ENCODE measurements at places on chromosomes 6 and 20.

- DNase-seq, result no peak
Observed at GRCh38 chr6:36751833-36752186, 54.2 kb downstream of the RAB44 start.

DNA sequence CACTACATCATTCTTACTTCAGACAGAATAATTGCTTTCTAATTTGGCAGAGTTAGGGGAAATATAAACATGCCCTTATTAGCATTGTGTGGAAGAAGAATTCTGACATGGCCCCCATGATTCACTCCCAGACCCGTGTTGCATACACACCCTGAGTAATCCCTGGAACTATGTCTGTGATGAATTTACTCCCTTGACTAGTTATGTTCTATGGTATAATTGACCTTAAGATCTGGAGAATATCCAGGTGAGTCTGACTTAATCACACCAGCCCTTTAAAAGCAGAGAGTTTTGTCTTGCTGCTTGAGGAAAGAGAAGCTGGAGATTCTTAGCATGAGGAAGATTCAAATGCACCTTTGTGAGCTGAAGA, 262.9 kb downstream of the SOX4 start:
- no peak for DNase-seq

DNA sequence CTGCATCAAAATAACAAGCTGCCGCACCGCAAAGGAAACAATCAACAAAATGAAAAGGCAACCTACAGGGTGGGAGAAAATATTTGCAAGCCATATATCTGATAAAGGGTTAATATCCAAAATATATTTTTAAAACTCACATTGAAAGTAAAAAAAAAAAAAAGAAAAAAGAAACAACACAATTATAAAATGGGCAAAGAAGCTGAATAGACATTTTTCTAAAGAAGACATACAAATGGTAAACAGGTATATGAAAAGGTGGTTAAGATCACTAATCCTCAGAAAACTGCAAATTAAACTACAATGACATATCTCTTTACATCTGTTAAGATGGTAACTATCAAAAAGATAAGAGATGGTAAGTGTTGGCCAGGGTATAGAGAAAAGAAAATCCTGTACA, 105.4 kb upstream of the LY86 start:
- DNase-seq, result no peak

- no peak for DNase-seq
Observed at GRCh38 chr20:1537731-1538058, 19.8 kb downstream of the SIRPD start.

- DNase-seq, result no peak
Observed at GRCh38 chr6:148891405-148891783, 144.6 kb downstream of the UST start.

DNA sequence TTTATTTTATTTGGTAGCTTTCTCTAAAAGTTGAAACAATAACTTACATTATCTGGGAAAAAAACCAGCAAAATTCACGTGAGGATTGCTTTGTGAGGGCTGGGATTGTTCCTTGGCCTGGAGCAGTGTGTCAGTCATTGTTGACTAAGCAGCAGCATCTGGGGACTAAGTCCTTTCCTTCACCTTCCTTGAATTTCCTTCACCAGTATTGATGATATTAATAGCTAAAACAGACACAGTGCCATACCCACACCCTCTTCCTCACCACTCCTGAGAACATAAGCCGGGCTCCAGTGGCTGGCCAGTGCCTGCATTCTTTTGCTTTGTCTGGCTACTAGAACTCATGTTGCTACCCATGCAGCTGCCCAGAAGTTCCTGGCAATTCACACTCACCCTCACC, 23.7 kb downstream of the PLCB1 start:
- DNase-seq, result no peak

GRCh38 chr6:36650848-36651478, 27.6 kb upstream of the CDKN1A start:
- DNase-seq, result no peak

DNA sequence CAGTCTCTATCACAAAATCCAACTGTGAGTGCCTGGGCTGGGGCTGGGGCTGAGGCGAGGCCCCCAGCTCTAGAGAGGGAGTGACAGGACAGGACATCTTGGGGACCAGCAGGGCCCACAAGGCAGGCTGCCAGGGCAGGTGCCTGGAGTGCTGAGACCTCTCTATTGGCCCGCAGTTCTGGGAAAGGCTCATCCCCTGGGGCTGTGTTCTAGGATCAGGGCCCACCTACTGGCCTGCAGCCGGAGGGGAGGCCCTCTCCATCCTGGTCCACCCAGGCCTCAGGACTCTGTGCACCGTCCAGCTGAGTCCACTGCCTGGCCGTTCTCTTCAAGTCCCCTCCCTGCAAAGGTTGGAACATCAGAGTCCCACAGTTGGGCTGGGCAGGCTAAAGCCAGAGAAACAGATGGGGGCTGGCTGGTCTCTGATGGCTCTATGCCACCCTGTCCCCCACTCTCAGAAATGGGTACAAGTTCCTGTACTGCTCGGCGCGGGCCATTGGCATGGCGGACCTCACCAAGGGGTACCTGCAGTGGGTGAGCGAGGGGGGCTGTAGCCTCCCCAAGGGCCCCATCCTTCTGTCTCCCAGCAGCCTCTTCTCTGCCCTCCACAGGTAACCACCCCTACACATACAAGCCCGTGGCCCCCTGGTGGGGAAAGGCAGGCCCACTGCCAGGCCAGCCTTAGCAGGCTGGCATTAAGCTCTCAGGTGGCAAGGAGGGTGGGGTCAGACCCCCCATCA, 9.0 kb downstream of the EMILIN3 start:
- no peak for DNase-seq

DNA sequence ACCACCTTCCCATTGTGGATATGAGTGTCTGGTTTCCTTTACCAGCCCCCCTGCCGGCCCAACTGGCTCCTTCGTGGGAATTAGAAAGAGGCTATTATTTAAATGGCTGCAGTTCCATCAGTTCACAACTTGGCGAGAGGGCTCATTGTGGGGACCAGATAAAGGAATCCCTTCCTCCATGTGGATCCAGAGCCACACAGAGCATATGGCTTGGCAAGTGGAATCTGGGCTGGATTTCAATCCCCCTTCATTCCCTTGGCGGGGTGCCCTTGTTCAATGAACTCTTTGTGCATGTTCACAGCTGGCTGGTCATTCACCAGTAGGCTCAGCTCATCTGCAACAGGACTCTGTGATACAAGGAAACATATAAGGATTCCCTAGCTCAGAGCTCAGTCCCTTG, 140.6 kb downstream of the OPN5 start:
- peak; percentile 17 for DNase-seq

DNA sequence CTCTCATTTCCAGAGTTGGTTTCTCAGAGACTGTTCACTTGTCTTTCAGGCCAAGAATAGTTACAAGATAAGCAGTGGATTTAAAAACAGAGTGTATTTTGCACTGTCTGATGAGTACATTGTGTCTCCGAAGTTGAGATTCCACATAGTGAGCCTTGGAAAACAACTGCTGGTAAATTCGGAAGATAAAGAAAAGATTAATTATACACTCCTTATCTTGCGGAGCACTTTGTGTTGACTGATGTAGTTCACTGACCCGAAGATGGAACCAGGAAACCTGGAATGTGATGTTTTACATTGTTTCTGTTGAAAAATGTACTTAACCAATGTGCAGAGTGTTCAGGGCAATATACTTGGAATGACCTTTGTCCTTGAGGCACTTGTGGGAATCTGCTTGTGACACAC, 51.0 kb downstream of the ANKS1A start:
- DNase-seq, result no peak

DNA sequence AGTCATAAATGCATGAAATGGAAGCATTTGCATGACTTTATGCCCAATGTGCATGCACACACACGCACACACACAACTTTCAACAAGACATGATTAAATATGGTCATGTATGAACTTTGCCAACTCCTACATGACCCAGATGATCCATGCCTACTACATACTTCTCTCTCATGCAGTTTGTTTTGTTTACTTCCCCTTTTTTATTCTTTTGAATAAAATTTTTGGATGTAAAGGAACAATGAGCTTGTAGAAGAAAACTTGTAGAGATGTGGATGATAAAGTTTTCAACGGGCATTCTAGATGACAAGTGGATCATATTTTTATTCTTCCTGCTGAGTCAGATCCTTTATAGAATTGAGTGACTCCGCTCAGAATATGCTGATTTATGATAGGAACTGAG, 50.8 kb upstream of the AIG1 start:
- no peak for DNase-seq

GRCh38 chr6:101478891-101479290, 85.4 kb downstream of the GRIK2 start:
- no peak for DNase-seq
